ENCODE measurements at places on chromosomes 7 and 10.

- peak; percentile 90 for DNase-seq
- no peaks in the 10 kb centered on the region for H3K36me3 ChIP-seq
- H3K27me3 ChIP-seq: no peaks in the 10 kb centered on the region
- no peak overlapping the region for H3K27ac ChIP-seq
- no peak overlapping the region for H3K4me3 ChIP-seq
- no peaks in the 10 kb centered on the region for H3K4me1 ChIP-seq
Observed at GRCh38 chr7:140625908-140626868, 14.4 kb downstream of the DENND2A start.

GRCh38 chr10:117503244-117504205, 39.0 kb upstream of the EMX2 start:
- H3K4me3 ChIP-seq: no peak overlapping the region
- no peaks in the 10 kb centered on the region for H3K36me3 ChIP-seq
- H3K4me1 ChIP-seq: no peaks in the 10 kb centered on the region
- no peak overlapping the region for H3K27ac ChIP-seq
- no peaks in the 10 kb centered on the region for H3K27me3 ChIP-seq
- DNase-seq: no peak

DNA sequence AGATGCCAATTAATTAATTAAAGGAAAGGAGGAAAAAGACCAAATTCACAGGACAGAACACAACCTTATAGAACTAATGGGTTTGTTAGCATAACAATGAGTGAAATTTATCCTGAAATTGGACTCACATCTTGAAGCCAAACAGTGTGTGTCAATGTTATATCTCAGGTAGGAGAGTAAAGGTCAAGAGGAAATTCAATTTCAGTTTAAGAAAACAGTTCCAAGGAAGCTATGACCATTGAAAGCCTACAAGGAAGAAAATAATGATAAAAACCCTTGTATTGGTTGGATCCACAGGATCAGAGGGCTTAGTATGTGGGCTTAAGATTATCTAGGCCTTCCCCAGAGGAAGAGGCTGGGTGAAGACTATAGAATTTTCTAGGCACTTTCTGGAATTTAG, 198.9 kb upstream of the AOAH start:
- H3K4me3 ChIP-seq: no peak overlapping the region
- no peaks in the 10 kb centered on the region for H3K36me3 ChIP-seq
- H3K27me3 ChIP-seq: no peaks in the 10 kb centered on the region
- H3K27ac ChIP-seq: no peak overlapping the region
- peaks cover 8% of the 10 kb centered on the region for H3K4me1 ChIP-seq
- no peak for DNase-seq

DNA sequence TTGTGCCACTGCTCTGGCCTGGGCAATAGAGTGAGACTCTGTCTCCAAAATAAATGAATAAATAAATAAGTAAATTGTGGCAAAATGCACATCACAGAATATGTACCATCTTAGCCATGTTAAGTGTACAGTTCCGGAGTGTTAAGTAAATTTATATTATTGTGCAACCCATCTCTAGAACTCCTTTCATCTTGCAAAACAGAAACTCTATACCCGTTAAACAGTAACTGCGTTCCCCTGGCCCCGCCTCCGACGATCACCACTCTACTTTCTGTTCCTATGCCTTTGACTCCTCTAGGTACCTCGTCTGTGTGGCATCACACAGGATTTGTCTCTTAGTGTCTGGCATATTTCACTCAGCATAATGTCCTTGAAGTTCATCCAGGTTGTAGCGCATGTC, 356.4 kb upstream of the FOXK1 start:
- peaks cover 3% of the 10 kb centered on the region for H3K27me3 ChIP-seq
- H3K4me1 ChIP-seq: no peaks in the 10 kb centered on the region
- no peaks in the 10 kb centered on the region for H3K36me3 ChIP-seq
- no peak for DNase-seq

DNA sequence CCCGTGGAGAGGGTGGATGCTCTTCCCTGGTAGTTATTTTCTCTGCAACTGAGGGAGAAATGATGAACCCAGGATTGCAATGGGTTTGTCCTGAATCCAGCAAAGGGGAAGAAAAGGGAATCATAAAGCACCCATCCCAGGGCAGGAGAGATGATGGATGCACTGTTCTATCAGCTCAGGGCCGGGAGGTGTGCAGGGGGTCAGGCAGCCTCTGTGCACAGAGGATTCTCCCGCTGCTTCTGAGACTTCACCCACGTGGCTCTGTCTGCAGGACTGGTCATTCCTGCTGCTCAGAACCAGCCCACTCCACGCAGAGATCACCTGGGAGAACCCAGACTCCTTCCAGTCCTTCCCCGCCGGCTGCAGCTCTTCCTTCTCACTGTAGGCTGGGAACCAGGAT, 70.7 kb downstream of the RBAK start:
- H3K27me3 ChIP-seq: peaks cover 21% of the 10 kb centered on the region
- no peaks in the 10 kb centered on the region for H3K4me1 ChIP-seq
- H3K27ac ChIP-seq: no peak overlapping the region
- H3K36me3 ChIP-seq: no peaks in the 10 kb centered on the region

DNA sequence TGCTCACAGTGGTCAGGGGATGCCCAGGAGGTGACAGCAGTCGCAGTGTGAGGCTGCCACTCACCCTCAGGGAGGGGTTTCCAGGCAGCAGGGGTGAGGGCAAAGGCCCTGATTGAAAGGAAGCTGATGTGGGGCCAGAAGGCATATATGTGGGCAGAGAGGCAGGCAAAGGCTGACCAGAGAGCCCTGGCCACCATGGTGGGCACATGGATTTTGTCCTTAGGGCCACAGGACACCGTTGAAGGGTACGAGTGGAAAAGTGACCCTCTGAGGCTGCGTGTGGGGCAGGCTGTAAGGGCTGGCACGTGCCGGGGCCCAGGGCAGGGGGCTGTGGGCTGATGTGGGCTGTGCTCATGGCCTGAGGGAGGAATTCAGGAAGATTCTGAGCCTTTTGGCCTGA, 57.5 kb upstream of the ZNF32 start:
- no peak overlapping the region for H3K4me3 ChIP-seq
- peaks cover 10% of the 10 kb centered on the region for H3K4me1 ChIP-seq
- no peaks in the 10 kb centered on the region for H3K36me3 ChIP-seq
- no peak for DNase-seq
- no peak overlapping the region for H3K27ac ChIP-seq
- peaks cover 4% of the 10 kb centered on the region for H3K27me3 ChIP-seq

GRCh38 chr7:90923541-90923997, 327.4 kb downstream of the CDK14 start:
- no peak overlapping the region for H3K4me3 ChIP-seq
- H3K27me3 ChIP-seq: no peaks in the 10 kb centered on the region
- no peak overlapping the region for H3K27ac ChIP-seq
- DNase-seq: no peak

GRCh38 chr10:112115781-112116385, 67.7 kb downstream of the GPAM start:
- no peak overlapping the region for H3K4me3 ChIP-seq
- no peaks in the 10 kb centered on the region for H3K4me1 ChIP-seq
- no peak overlapping the region for H3K27ac ChIP-seq
- H3K27me3 ChIP-seq: no peaks in the 10 kb centered on the region

DNA sequence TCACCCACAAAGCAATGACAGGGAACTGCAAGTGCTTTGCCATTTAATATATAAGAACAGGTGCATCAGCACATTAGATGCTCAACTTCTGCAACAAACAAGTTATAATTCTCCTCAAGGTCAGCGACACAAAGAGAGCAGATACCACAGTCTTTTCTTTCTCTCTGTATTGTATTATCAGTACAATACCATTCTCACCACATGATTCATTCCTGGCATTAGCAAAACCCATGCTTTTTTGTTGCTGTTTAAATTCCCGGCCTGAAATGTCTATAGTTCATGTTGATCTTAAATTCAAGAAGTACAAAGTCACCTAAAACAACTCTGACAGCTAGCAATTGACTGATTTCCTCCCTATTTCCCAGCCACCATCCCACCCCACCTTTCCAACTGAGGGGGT, 111.8 kb upstream of the FEZF1 start:
- DNase-seq: no peak
- H3K36me3 ChIP-seq: no peaks in the 10 kb centered on the region
- H3K4me1 ChIP-seq: peaks cover 7% of the 10 kb centered on the region
- H3K4me3 ChIP-seq: no peak overlapping the region
- no peak overlapping the region for H3K27ac ChIP-seq

GRCh38 chr10:129864601-129865126, 99.4 kb downstream of the EBF3 start:
- no peak overlapping the region for H3K4me3 ChIP-seq
- DNase-seq: no peak
- H3K4me1 ChIP-seq: no peaks in the 10 kb centered on the region
- H3K27ac ChIP-seq: no peak overlapping the region
- no peaks in the 10 kb centered on the region for H3K27me3 ChIP-seq

GRCh38 chr7:133081119-133081598, 731 bp downstream of the CHCHD3 start:
- peak overlapping the region; percentile 98 for H3K4me3 ChIP-seq
- H3K4me1 ChIP-seq: peaks cover 27% of the 10 kb centered on the region
- H3K36me3 ChIP-seq: no peaks in the 10 kb centered on the region
- no peaks in the 10 kb centered on the region for H3K27me3 ChIP-seq

- DNase-seq: no peak
- H3K27ac ChIP-seq: no peak overlapping the region
- H3K27me3 ChIP-seq: no peaks in the 10 kb centered on the region
- H3K36me3 ChIP-seq: no peaks in the 10 kb centered on the region
Observed at GRCh38 chr7:90167361-90167760, 13.1 kb downstream of the STEAP1 start.

DNA sequence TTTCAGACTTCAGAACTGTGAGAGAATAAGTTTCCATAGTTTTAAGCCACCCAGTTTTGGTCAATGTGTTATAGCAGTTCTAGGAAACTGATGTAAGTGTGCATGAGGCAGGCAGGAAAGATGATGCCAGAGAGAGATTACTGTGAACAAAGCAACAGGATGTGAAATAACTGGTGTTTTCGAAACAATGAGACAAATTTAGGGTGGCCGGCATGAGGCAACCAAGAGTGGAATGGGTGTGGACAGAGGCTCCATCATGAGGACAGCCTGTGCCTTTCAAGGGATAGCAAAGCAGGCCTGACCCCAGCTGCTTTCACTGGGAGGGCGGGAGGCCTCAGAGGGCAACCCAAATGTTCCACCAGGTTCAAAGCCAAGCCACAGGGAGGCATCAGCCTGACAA, 67.3 kb upstream of the UCN3 start:
- H3K36me3 ChIP-seq: no peaks in the 10 kb centered on the region
- no peak overlapping the region for H3K4me3 ChIP-seq
- H3K4me1 ChIP-seq: no peaks in the 10 kb centered on the region
- H3K27me3 ChIP-seq: no peaks in the 10 kb centered on the region
- peak; percentile 65 for DNase-seq
- no peak overlapping the region for H3K27ac ChIP-seq

DNA sequence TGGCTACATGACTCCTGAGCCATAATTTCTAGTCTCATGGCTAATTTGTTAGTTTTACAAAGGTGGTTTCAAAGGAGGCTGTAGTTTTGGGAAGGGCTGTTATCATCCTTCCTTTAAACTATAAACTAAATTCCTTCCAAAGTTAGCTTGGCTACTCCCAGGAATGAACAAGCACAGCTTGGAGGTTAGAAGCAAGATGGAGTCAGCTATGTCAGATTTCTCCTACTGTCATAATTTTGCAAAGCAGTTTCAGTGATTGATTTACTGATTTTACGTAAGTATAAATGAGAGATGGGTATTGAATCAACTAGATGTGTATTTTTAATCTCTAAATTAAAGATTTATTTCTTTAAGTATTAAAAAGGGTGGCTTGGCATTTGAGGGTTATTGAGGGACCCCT, 79.9 kb downstream of the PHTF2 start:
- H3K4me3 ChIP-seq: no peak overlapping the region
- H3K4me1 ChIP-seq: peaks cover 5% of the 10 kb centered on the region
- no peak overlapping the region for H3K27ac ChIP-seq
- no peak for DNase-seq

DNA sequence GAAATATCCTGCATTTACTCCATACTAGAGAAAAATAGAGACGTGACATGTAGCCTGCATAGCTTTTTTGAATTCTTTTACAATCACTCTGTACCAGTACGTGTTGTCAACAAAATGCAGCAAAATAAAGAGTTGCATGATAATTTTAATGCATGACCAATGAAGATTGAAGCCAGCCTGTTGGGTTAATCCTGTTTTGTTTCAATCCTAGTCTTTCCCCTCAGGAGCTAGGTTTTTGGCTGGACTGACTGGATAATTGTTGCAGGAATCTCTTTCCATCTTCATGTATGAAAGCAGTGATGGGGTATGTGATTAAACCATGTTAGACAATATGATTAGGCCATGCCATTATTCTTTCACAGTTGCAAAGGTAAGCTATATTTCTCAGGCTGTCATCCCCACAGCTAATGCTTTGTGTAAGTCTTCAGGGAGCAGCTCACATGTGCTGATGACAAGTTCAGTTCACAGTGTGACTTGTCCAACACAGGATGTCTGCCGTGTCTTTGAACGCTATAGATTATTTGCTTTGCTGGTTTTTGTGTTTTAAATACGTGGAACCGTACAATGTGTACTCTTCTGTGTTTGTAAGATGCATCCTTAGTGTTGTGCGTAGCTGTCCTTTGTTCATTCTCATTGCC, 24.4 kb downstream of the PAPSS2 start:
- no peak overlapping the region for H3K4me3 ChIP-seq
- no peak overlapping the region for H3K27ac ChIP-seq
- no peaks in the 10 kb centered on the region for H3K27me3 ChIP-seq
- DNase-seq: no peak

GRCh38 chr10:536371-536925, 153.0 kb downstream of the DIP2C start:
- no peak overlapping the region for H3K27ac ChIP-seq
- DNase-seq: no peak
- H3K27me3 ChIP-seq: no peaks in the 10 kb centered on the region

- H3K27ac ChIP-seq: no peak overlapping the region
- H3K4me3 ChIP-seq: no peak overlapping the region
- H3K36me3 ChIP-seq: no peaks in the 10 kb centered on the region
- H3K4me1 ChIP-seq: no peaks in the 10 kb centered on the region
- H3K27me3 ChIP-seq: no peaks in the 10 kb centered on the region
- DNase-seq: no peak
Observed at GRCh38 chr10:31087851-31088250, 56.2 kb upstream of the ZNF438 start.

DNA sequence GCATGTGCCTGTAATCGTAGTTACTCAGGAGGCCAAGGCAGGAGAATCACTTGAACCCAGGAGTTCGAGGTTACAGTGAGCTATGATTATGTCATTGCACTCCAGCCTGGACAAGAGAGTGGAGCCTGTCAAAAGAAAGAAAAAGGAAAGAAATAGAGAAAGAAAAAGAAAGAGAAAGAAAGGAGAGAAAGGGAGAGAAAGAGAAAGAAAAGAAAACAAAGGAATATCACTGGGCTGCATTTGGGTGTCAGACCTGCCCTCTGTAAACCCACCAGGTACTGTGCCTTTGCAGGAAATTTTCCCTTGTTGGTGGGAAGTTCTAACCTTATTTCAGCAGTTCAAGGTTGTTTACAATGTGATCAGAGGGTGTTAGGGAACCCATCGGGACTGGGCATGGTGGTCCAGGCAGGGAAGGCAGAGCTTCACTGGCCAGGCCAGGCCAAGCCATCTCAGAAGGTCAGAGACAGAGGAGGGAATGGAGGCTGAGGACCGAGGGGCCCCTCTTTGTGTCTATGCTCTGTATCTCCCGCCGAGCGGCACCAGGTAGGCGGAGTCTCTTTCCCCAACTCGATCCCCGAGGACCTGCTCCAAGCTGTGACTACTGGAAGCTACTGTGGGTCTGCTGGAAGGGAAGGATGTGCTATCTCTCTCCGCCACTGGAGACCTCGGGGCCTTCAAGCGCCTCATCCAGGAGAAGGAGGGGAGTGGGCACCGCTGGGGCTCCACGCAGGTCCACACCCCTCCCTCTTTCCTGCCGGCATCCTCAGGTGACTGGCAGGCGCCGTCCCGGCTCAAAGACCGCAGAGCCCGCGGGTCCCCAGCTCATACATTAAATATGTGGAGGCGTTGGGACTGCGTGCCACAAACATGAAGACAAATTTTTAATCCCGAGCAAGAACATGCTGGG, 15.2 kb upstream of the KAZALD1 start:
- no peak for DNase-seq
- H3K27me3 ChIP-seq: peaks cover 50% of the 10 kb centered on the region
- no peak overlapping the region for H3K27ac ChIP-seq
- H3K36me3 ChIP-seq: no peaks in the 10 kb centered on the region
- no peak overlapping the region for H3K4me3 ChIP-seq

Measured in tibial artery (tissue), 4 donors.